NT2/D1 (cell line): ENCODE measurements at places on chromosomes 2 and 18.

GRCh38 chr2:204468746-204469429 lies 76.4 kb upstream of the PARD3B start:
- no peak for DNase-seq

GRCh38 chr2:197216361-197216979 lies 94.1 kb downstream of the ANKRD44 start:
- DNase-seq: no peak

GRCh38 chr18:3984163-3984757 lies 470.8 kb downstream of the DLGAP1 start:
- no peak for DNase-seq

GRCh38 chr2:208370881-208371633 lies 35.5 kb upstream of the PTH2R start:
- no peak for DNase-seq

DNA sequence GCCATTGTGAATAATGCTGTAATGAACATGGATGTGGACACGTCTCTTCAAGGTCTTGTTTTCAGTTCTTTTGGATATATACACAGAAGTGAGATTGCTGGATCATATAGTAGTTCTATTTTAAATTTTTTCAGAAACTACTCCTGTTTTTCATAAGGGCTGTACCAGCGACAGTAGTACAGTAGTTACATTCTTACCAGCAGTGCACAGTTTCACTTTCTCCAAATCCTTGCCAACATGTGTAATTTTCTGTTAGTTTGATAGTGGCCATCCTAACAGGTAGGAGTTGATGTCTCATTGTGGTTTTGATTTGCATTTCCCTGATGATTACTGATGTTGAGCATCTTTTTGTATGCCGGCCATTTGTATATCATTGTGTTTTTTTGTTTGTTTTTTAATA lies 81.7 kb downstream of the EPC2 start:
- DNase-seq: no peak

DNA sequence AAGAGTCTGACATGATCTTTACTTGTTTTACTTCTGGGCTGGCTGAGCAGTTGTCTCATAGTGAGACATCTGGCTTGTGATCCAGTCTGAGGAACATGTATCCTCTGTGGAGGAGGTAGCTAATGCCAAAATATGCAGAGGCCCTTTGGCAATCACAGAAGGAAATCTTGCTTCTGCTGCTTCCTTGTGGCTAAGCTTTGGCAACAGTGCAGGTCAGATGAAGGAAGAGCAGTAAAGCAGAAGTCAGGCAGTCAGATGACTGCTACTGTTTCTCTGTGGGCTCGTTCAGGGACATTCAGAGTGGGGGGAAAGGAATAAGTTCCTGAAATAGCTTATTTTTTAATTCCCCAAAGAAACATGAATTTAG lies 22.3 kb downstream of the DOK1 start:
- DNase-seq: no peak

DNA sequence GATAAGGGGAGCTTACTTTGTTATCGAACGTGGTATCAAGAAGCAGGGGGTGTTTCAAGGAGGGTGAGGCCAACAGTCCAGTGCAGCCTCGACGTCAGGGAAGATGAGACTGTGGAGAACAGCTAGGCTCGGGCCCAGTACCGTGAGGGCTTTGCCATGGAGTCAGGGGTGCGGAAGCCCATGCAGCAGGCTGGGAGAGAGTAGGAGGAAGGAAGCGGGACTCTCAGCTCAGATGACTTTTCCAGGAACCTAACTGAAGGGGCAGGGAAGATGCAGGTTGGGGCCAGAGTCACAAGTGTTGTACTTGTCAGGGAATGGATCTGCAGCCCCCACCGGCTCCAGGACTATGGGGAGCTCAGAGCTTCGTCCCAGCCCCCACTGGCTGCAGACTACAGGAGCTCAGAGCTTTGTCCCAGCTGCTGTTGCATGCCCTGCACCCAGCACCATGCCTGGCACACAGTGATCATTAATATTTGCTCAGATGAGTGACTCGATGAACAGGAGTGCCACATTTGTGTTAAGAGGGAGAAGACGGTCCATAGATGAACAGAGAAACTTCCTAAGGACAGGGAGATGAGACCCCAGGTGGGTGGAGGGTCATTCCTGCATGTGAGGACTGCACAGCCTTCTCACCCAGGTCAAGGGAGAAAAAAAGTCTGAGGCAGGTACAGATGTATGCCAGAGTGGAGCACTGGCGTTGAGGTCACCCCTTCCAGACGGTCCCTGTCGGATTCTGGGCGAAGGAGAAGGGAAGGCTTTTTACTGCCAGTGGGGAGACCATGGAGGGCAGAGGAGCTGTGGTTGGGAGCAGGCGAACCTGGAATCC lies 36.4 kb downstream of the PTGR3 start:
- DNase-seq: no peak

- DNase-seq: no peak
These were observed 10.3 kb upstream of the PAPOLG start for GRCh38 chr2:60745761-60746160.

- no peak for DNase-seq
These were observed 16.8 kb upstream of the RHOB start for GRCh38 chr2:20430035-20430434.
